ENCODE measurements at places on chromosomes 4 and X. TPM values are rescaled to one million over a fixed set of nuclear protein-coding genes. Genes with fewer than 3 reads are reported as not detected.

Gene ARHGEF9
- 14.8 TPM for total RNA-seq

Gene RPS6KA6
- total RNA-seq = 2.6 TPM

Gene FGB
- total RNA-seq = not detected

Gene ENPEP
- 0.64 TPM for total RNA-seq

Gene ERAS
- total RNA-seq = not detected

Gene SPACA5
- not detected for total RNA-seq

Gene GC
- not detected for total RNA-seq

Gene ASB12
- total RNA-seq = not detected

Gene FAM200B
- total RNA-seq = 45.8 TPM
